Astrocyte of the spinal cord (primary cell): ENCODE measurements at places on chromosomes 2 and 18.

DNA sequence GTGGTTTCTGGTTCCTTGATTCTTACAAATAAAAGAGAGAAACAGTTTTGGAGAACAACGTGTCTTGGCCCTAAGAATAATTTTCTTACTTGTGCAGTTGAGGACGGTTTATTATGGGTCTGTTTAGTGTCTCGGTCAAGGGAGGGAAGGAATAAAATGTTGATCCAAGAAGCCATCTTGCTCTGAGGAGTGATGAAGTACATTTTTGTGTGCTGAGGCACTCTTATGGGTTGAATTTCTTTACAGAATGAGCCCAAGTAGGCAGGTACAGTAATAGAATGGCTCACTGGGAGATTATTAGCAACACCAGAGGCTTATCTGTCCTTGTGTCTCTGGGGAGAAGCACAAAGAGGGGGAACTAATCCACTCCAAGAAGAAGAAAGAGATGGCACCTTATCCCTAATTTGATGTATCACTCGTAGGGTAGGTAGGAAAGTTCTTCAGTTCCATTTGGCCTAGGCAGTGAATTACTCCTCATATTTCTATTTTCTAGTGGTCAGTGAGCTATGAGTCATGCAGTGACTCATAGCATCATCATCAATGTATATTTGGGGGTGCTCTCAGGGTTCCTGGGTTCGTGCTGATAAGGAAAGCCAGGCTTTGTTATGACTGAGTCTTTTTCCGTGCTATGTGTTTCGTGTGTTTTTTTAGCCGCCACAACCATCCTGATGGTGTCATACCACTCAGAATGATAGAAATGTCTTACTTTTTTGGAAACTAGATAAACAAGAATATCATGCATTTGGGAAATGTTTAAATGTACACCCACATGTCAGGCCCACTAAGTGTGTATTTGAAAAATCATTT is 250.1 kb upstream of the CTAGE1 start:
- peak; percentile 97 for DNase-seq

- DNase-seq = peak; percentile 74
Measured at GRCh38 chr18:12726774-12727550, 24.1 kb downstream of the PSMG2 start.

GRCh38 chr2:135925571-135925970 is 49.3 kb upstream of the MCM6 start:
- DNase-seq = peak; percentile 51

- DNase-seq = peak; percentile 91
Measured at GRCh38 chr2:19120941-19121750, 237.3 kb downstream of the OSR1 start.

GRCh38 chr2:64742678-64743077 is 89.0 kb upstream of the SERTAD2 start:
- DNase-seq = no peak

- peak; percentile 45 for DNase-seq
Measured at GRCh38 chr2:191345788-191346187, 100.6 kb downstream of the MYO1B start.

DNA sequence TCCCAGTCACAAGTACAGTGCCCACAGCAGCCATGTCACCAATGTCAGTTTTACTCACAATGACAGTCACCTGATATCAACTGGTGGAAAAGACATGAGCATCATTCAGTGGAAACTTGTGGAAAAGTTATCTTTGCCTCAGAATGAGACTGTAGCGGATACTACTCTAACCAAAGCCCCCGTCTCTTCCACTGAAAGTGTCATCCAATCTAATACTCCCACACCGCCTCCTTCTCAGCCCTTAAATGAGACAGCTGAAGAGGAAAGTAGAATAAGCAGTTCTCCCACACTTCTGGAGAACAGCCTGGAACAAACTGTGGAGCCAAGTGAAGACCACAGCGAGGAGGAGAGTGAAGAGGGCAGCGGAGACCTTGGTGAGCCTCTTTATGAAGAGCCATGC is 31.3 kb downstream of the COX7A2L start:
- DNase-seq = no peak

DNA sequence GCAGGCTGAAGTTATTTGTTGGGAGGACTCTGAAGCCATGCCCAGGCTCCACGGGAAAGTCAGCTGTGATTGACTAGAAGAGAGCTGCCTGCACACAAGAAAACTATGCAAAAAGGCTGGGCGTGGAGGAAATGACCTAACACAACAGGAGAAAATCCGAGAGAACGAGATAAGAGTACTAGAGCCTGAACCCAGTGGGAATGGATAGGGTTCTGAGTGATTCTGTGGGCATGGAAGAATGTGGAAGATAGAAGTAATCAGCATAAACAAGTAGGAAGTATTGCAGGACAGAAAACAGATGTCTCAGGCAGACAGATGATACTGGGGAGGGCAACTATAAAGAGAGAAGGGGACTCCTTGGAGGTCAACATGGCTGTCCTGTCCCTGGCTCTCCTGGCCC is 12.1 kb upstream of the COPS8 start:
- peak; percentile 67 for DNase-seq

GRCh38 chr18:5879479-5879882 is 15.8 kb downstream of the TMEM200C start:
- DNase-seq = peak; percentile 66
